ENCODE measurements at places on chromosomes 3 and 15.
A peak's percentile ranks its signal among the peaks of the same experiment; 100 is the strongest.

DNA sequence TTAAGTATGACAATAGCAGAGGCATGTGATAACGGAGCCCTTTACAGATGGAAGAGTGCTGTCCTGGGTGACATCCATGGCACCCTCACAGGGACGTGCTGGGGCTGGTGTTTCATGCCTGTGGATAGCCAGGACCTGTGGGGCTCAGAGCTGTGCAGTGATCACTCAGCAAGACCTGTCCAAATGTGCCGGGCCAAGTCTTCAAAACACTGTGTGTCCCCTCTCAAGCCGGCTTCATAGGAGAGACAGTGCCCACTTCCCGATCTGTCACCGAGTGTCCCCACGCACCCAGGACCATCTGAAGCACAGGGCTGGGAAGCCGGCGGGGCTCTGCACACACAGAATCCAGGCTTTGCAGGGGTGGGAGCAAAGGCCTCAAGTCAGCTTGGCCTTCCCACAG is 217.2 kb upstream of the IGF1R start:
- H3K36me3 ChIP-seq: no peaks in the 10 kb centered on the region
- no peak for DNase-seq
- no peak overlapping the region for H3K27ac ChIP-seq
- H3K4me1 ChIP-seq: no peaks in the 10 kb centered on the region
- no peak overlapping the region for H3K4me3 ChIP-seq
- no peaks in the 10 kb centered on the region for H3K27me3 ChIP-seq

DNA sequence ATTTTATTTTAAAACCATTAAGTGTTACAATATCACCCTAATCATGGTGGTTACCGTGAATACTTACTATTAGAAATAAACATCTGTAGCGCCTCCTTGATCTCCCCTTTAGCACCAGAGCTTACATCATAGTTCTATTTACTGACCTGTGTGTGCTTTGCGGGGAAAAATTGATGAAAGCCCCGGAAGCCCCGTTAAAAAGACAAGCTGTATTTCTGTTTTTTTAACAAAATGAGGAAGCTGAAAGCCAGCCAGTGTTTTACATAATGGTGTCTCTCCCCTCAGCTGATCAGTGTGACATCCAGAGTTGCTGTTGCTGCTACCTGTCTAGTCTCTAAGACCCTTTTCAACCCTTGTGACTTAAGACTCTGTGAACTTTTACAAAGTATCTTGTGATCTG is 100.8 kb downstream of the OPA1 start:
- H3K27me3 ChIP-seq: no peaks in the 10 kb centered on the region
- no peak overlapping the region for H3K27ac ChIP-seq
- peaks cover 4% of the 10 kb centered on the region for H3K36me3 ChIP-seq
- no peak overlapping the region for H3K4me3 ChIP-seq
- no peaks in the 10 kb centered on the region for H3K4me1 ChIP-seq

- H3K36me3 ChIP-seq: no peaks in the 10 kb centered on the region
- DNase-seq: no peak
- no peak within 1 kb of the TSS for H3K4me3 ChIP-seq
- H3K4me1 ChIP-seq: peaks cover 21% of the 10 kb centered on the region
Observed at GRCh38 chr3:48563382-48563918, at the start of gene UCN2. Gene UCN2 (minus strand): TSS chr3:48563781. CDS start chr3:48563124, 657 bp downstream.

DNA sequence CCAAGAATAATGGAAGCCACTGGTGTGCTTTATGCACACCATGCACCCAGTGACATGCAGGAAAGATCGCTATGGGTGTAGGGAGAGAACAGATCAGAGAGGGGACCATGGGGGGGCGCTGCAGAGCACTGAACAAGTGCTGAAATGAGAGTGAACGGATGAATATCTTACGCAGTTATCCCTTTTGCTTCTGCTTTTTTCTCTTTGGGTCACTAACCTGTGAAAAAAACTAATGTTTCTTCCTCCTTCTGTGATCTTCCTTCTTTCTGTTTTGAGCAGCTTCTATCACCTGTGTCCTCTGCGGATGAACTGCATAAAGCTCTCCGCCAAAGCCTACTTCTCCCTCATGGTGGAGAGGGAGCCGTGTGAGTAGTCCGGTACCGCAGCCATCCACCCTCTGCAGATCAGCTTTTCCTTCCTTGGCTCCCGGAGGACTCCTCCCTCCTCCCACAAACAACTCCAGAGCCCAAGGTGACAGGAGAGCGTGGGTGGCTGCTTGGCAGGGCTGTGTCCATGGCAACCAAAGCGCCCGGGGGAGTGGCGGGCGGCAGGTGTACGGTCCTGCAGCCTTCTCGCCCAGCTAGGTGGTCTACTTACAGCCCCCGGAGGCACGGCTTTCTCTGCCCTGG is 106.2 kb downstream of the DGKG start:
- no peak for DNase-seq
- H3K27me3 ChIP-seq: peaks cover 2% of the 10 kb centered on the region
- no peak overlapping the region for H3K27ac ChIP-seq
- H3K36me3 ChIP-seq: no peaks in the 10 kb centered on the region

DNA sequence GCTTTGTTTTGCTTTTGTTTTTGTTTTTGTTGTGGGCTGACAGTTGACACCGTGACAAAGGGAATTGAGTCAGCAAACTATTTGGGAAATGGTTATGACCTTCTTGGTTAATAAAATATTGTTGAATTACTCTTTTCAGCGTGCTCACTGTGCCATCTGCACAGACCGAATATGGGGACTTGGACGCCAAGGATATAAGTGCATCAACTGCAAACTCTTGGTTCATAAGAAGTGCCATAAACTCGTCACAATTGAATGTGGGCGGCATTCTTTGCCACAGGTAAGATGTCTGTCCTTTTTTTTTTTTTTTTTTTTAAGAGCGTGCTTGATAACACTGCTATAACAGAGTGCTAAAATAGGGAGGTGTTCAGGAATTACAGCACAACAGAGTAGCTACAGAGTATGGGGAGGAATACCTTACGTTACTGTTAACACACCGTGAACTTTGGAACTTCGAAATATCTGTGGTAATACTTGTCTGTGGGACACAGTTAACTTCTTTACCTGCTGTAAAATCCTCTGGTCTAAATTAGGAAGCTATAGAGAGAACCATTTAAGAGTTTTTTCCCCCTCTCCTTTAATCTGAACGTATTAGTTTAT is 48.2 kb downstream of the PRKCI start:
- DNase-seq: no peak
- H3K27ac ChIP-seq: no peak overlapping the region
- no peaks in the 10 kb centered on the region for H3K27me3 ChIP-seq

- H3K27me3 ChIP-seq: no peaks in the 10 kb centered on the region
- DNase-seq: no peak
- H3K4me3 ChIP-seq: no peak overlapping the region
- H3K27ac ChIP-seq: no peak overlapping the region
- H3K36me3 ChIP-seq: no peaks in the 10 kb centered on the region
- no peaks in the 10 kb centered on the region for H3K4me1 ChIP-seq
Observed at GRCh38 chr15:72464251-72464650, 9.9 kb upstream of the ARIH1 start.

- H3K4me1 ChIP-seq: no peaks in the 10 kb centered on the region
- H3K27me3 ChIP-seq: no peaks in the 10 kb centered on the region
- H3K36me3 ChIP-seq: no peaks in the 10 kb centered on the region
- H3K4me3 ChIP-seq: no peak overlapping the region
- no peak for DNase-seq
- no peak overlapping the region for H3K27ac ChIP-seq
Observed at GRCh38 chr15:79455361-79455760, 23.2 kb downstream of the MINAR1 start.

DNA sequence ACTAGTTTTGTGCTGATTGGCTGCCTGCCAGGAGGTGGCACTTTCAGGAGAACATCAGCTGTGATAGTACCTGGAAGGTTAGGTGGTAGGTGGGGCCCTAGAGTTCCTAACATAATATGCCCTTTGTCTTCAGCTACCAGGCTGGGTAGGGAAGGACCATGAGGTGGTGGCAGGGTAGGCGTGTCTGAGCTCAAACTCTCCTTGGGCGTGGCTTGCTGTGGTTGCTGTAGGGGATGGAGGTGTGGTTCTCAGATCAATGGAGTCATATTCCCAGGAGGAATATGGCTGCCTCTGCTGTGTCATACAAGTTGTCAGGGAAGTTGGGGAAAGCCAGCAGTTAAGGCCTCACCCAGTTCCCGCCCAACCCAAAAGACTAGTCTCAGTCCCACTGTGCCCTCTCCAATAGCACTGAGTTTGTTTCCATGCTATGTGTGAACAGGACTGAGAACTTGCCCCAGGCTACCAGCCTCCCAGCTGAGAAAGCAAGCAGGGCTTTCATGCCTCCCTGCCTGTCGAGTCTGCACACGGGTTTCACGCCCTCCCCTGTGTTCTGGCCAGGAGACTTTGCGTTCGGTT is 107.7 kb downstream of the CHCHD4 start:
- H3K27ac ChIP-seq: no peak overlapping the region
- H3K4me1 ChIP-seq: no peaks in the 10 kb centered on the region
- no peak for DNase-seq

GRCh38 chr15:38148471-38148870 is 104.2 kb upstream of the SPRED1 start:
- no peaks in the 10 kb centered on the region for H3K4me1 ChIP-seq
- H3K4me3 ChIP-seq: no peak overlapping the region
- no peaks in the 10 kb centered on the region for H3K36me3 ChIP-seq

- peak; percentile 46 for DNase-seq
- no peaks in the 10 kb centered on the region for H3K36me3 ChIP-seq
- H3K4me3 ChIP-seq: peak overlapping the region; percentile 54
- H3K27ac ChIP-seq: peak overlapping the region; percentile 93
- no peaks in the 10 kb centered on the region for H3K27me3 ChIP-seq
- H3K4me1 ChIP-seq: peaks cover 19% of the 10 kb centered on the region
Observed at GRCh38 chr15:58932710-58933280, 684 bp downstream of the SLTM start.

DNA sequence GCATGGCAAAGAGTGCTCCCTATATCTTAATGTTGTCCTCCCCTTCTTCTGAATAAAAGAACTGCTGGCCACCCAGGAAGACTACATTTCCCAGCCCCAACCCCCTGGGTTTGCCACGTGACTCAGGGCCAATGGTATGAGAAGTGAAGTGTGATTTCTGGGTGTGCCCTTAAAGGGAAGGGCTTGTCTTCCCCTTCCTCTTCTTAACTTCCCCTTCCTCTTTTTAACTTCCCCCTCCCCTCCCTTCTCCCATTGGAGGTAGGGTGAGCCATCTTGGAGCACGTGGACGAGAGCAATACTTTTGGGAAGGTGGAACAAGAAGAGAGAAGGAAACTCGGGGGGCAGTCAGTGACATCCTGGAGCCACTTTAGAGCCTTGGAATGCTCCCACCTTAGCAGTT is 6.8 kb upstream of the KBTBD12 start:
- H3K36me3 ChIP-seq: no peaks in the 10 kb centered on the region
- no peaks in the 10 kb centered on the region for H3K4me1 ChIP-seq
- H3K27me3 ChIP-seq: peaks cover 9% of the 10 kb centered on the region
- DNase-seq: no peak

GRCh38 chr3:121752772-121753171 is 3.2 kb upstream of the GOLGB1 start:
- H3K27ac ChIP-seq: no peak overlapping the region
- H3K36me3 ChIP-seq: no peaks in the 10 kb centered on the region
- no peak overlapping the region for H3K4me3 ChIP-seq
- peaks cover 16% of the 10 kb centered on the region for H3K4me1 ChIP-seq

DNA sequence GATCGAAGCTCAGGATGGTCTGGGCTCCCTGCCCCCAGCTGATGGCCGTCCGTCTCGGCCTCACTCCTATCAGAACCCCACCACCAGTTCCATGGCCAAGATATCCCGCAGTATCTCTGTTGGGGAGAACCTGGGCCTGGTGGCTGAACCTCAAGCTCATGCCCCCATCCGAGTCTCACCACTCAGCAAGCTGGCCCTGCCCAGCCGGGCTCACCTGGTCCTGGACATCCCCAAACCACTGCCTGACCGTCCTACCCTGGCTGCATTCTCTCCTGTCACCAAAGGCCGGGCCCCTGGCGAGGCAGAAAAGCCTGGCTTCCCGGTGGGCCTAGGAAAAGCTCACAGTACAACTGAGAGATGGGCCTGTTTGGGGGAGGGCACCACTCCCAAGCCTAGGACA is 4.4 kb upstream of the JMJD7 start:
- H3K36me3 ChIP-seq: peaks cover 36% of the 10 kb centered on the region
- no peaks in the 10 kb centered on the region for H3K27me3 ChIP-seq
- no peak overlapping the region for H3K27ac ChIP-seq

DNA sequence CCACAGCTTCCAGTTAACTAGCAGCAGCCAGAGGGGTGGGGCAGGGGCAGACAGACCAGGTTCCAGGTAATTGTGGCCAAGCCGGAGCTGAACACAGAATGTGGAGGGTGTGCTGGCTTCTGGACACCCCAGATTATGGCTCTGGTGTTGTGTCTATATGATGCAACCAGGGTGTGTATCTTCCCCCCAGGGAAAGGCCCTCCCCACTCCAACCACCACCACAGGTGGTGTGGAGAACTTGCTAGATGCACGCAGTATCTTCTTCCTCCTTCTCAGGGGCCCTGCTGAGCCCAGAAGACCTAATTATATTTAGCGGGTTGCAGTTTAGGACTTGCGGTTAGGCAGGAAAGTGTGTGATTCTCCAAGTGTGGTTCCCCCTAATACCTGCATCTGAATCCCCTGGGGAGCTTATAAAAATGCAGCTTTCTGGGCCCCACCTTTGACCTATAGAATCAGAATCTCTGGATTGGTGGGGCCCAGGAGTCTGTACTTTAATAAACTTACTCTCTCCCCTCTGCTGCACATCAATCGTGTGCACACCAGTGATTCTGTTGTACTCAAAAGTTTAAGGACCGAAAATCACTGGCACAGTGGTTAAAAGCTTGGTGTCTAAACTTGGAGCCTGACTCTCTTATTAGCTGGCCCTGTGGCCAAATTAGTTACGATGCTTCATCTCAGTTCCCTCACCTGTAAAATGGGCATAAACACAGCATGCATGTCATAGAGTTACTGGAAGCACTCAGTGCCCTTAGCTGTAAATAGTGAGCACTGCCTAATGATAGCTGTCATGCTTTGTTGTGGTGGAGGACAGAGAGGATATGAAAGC is 379.1 kb upstream of the PROK2 start:
- H3K4me3 ChIP-seq: no peak overlapping the region
- H3K27ac ChIP-seq: no peak overlapping the region
- no peaks in the 10 kb centered on the region for H3K4me1 ChIP-seq
- no peak for DNase-seq
- no peaks in the 10 kb centered on the region for H3K27me3 ChIP-seq
- H3K36me3 ChIP-seq: no peaks in the 10 kb centered on the region

DNA sequence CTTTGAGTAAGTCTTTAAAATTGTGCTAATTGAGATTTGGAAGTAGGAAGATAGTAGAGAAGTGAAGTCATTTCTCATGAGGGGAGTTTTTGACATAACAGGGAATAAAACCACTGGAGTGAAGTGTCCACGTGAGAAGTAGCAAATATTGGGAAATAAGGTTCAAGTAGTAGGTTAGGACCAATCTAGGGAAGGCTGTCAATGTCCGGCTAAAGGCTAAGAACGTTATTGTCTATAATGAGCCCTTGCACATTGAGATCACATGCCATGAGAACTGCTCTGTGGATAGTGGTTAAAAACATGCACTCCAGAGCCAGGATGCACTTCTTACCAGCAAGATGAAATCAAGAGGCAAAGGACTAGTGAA is 459.9 kb upstream of the TPRG1 start:
- H3K27ac ChIP-seq: no peak overlapping the region
- H3K36me3 ChIP-seq: no peaks in the 10 kb centered on the region

GRCh38 chr3:63400246-63400860 is 122.2 kb downstream of the SYNPR start:
- no peak overlapping the region for H3K27ac ChIP-seq
- H3K27me3 ChIP-seq: no peaks in the 10 kb centered on the region
- DNase-seq: no peak
- no peaks in the 10 kb centered on the region for H3K36me3 ChIP-seq
- H3K4me3 ChIP-seq: no peak overlapping the region
- H3K4me1 ChIP-seq: no peaks in the 10 kb centered on the region

- H3K27me3 ChIP-seq: no peaks in the 10 kb centered on the region
- H3K36me3 ChIP-seq: no peaks in the 10 kb centered on the region
- H3K27ac ChIP-seq: no peak overlapping the region
- H3K4me1 ChIP-seq: no peaks in the 10 kb centered on the region
Observed at GRCh38 chr3:186653984-186654383, 11.8 kb upstream of the HRG start.

All from endothelial cell of umbilical vein (primary cell).